ENCODE measurements at places on chromosomes 7 and 10. TPM values are rescaled to one million over a fixed set of nuclear protein-coding genes. Genes with fewer than 3 reads are reported as not detected.

DNA sequence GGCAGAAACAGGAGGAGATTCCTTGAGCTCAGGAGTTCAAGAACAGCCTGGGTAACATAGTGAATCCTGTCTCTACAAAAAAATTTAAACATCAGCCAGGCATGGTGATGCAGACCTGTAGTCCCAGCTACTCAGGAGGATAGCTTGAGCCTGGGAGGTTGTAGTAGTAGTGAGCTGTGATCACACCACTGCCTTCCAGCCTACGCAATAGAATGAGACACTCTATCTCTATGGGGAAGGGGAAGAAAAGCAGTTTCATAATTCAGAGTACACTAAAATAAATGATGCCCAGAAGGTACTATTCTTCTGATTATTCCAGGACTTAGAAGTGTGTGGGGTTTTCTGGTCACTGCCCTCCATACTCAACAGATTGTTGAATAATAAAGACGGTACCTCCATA is 177.3 kb downstream of the KMT2E start:
- DNase-seq: no peak

DNA sequence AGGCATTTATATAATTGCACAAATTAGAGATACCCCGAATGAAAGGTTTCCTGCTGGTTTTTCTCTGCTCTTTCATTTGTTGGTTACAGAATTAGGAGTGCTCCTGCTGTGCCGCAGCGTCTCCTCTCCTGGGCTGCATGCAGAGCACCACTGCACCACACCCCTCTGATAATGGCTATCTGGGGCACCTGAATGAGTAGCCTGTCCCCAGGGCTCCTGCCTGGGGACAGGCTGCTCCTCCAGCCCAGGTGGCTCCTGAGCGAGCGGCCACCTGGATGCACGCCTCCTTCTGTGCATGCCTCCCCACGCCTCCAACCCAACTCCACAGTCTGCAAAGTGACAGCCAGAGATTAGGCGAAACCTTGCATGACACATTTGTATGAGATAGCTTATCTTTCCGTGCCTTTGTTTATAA is 242.6 kb upstream of the FZD8 start:
- DNase-seq: no peak

DNA sequence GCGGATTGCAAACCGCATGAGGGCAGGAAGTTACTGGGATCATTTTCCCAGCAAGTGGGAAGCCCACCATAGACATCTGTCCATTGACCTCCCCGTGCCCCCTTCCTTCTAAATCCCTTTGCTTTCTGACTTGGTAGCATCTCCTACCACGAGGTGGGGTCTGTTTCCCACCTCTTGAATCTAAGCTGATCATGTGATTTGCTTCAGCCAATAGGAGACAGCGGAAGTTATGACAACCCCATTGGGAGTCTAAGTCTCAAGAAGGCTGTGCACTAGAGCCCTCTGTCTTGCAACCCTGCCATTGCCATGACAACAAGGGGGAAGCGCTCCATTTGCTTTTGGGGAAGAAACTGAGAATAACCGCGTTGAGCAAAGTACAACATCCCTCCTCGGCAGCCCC is 39.2 kb upstream of the CARD11 start:
- no peak for DNase-seq

DNA sequence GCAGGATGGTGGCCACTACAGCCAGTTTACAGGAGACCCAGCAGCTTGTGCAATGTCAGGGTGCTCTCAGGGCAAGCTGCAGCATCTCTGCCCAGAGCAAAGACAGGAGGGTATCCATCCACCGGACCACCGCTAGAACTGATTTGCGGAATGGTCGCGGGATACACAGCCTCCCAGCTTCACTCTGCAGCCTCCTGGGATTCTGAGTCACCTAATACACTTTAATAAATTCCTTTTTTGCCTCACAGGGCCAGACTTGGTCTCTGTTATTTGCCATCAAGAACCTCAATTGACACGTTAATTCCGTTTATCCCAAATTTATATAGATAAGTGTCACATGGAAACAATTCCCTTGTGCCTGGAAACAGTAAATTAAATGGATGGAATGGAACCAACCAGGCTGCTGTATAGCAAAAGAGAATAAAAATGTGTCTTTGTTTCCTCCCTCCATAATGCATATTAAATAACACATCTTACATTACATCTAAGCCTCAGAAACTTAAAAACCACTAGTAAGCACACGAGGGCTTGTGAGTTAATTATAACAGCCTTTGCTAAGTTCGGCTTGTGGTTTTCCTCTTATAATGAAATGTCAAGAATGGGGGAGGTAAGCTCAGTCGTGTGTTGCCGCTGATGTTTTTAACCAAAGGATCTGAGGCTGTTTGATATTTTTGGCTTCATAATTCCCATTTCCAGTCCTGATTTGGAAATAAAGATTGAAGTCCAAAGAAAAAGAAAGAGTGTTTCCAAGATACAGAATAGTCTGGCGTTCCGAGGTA is 52.1 kb downstream of the ADRB1 start:
- DNase-seq: no peak

The TFEC gene
- total RNA-seq: 5.6 TPM

DNA sequence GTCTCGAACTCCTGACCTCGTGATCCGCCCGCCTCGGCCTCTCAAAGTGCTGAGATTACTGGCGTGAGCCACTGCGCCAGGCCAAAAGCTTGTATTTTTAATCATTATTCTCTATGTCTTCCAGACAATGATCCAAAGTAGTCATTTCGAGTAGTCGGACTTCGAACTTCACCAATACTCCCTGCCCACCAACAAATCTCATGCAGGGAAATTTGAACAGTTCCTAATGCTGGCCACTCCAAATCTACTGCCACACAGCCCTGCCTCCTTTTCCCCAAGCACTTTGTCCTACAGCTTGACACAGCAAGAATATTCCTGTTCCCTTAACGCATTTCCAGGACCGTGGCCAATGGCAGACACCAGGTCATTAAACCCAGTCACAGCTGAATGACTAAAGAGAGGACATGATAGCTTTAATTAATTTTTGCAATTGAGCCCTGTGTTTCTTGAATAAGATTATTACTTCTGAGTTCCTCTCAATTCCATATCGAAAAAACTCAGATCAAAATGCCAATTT is 142.3 kb upstream of the NRP1 start:
- no peak for DNase-seq

GRCh38 chr7:66076462-66077329 is 1.1 kb downstream of the ASL start:
- no peak for DNase-seq

DNA sequence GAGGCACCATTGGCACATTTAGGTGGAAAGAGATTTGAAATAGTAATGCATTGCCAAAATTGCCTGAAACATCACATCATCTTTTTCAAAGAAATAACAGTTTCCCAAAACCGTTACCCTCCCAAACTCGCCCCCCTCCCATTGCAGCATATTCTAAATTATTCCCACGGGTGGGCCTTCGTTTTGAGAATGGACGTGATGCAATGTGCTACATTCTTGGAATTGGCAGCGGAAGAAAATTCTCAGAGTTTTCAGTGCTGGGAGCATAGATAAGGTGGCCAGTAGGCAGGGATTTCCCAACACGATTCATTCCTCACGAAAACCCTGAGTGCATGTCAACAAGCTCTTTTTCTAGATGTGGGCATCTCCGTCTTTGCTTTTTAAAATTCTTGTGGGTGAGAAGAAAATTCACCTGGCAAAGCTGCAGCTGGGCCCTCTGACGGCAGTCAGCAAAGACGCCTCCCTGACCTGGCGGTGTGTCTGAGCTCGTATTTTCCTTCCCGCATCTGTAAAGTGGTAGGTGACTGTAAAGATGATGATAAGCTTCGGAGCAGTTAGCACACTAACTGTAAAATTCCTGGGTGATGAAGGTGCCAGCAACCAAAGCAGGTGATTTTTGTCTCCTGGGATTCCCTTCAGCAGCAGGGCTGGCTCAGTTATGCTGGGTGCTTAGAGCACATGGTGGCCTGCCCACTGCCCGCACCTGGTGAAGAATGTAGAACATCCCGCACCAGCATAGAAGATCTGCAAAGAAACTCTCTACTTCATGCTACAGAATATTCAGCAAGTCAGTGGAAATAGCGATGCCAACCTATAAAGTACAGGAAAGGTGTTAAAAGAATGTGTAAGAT is 141.9 kb upstream of the KLF6 start:
- DNase-seq: no peak

DNA sequence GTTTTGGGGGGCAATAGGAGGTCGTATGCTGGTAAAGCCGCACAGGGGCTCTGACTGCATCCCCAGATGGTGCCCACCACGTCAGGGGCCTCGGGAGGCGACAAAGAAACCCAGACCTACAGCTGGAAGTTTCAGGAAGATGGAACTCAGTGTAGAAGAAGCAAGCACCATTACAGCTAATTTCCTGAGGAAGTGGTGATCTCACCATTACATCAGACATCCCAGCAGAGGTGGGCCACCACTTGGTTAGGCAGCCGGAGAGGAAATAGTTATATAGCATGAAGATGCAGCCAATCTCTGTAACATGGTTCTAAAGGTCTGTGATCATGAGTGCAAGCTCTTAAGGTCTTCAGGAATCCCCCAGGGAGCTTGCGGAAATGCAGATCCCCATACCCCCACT is 127.3 kb upstream of the PCBD1 start:
- DNase-seq: no peak

GRCh38 chr10:124428207-124428777 is 9.6 kb upstream of the OAT start:
- DNase-seq: no peak

DNA sequence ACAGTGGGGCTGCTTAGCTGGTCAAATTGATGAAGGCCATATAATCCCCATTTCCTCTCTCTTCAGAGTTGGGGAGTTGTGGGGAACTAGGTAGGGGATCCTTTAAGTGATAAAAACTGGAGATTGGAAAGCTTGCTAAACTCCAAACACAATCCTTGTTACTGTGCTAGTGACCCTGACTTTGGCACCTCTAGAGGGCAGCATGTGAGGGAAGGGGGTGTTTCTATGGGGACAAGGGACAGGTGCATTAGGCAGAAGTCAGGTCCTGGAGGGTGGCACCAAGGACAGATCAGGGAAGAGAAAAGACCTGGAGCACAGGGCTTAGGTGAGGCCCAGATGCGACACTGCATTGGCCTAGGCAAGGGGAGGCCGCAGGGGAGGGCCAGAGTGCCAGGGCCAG is 66.9 kb downstream of the CDHR3 start:
- no peak for DNase-seq

- DNase-seq: no peak
These were observed 13.6 kb upstream of the COL17A1 start for GRCh38 chr10:104099269-104099668.

All from ureter (tissue), 1 donor.